ENCODE measurements at places on chromosomes 12 and 14. TPM values are rescaled to one million over a fixed set of nuclear protein-coding genes. Genes with fewer than 3 reads are reported as not detected.

DNA sequence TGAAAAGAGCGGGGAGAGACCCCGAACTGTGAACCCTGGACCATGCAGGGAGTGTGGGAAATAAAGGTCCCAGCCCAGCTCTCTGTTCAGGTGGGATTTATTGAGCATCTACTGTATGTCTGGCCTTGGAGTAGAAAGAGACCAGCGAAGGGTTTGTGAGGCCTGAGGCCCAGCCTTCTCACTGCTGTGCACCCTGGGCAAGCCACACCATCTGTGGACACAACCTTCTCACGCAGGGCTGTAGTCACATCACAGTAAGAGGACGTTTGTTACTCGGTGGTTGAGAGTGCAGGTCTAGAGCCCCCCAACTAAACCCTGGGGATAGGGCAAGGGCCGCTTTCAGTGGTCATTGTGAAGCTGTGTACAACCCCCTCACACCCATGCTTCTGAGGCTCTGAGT lies 18.2 kb downstream of the FAM222A start:
- no peak for ATAC-seq

GRCh38 chr14:76894308-76894707 lies 68.1 kb downstream of the LRRC74A start:
- no peak for ATAC-seq

GRCh38 chr14:75496755-75497154 lies 25.5 kb upstream of the BATF start:
- no peak for ATAC-seq

DNA sequence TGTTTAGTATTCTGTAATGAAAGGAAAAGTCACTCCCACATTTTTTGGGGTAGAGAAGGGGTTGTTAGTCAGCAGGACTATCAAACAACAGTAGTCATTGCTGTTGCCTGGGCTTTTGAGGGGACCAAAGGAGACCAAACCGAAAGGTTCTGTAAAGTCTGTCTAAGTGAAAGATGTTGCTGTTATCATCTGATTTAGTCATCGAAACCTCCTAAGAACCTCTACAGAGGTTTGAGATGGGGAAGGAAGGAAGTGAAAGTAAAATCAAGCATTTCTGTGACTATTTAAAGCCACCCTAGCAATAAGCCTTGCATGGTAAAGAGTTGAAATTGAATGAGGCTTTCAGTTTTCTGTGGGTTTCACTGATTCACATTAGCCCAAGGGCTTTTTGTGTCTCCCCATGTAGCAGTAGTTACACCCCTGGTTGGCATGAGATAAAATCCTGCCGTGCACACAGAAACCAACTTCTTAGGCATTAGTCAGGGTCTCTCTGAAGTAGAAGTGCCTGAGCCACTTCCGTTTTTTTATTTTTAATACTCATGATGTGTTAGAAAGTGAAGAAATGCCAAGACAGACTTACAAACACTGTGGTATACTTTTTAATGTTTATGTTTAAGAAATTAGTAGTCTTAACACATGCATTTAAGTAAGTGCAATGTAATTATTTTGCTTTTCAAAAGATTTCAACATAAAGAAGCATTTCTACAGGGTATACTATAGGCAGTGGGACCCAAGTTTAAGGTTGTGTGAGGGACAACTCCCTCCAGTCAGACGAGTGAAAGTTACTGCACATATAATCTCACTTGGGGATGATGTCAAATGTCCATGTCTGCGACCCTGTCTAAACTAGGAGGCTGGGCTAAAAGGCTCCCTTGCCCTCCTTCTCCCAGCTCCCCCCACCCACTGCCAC lies 50.4 kb downstream of the DYRK2 start:
- ATAC-seq, result peak; percentile 71

GRCh38 chr12:131282292-131283080 lies 328.8 kb downstream of the ADGRD1 start:
- no peak for ATAC-seq

- no peak for ATAC-seq
These were observed 311.5 kb downstream of the NOVA1 start for GRCh38 chr14:26286081-26286912.

DNA sequence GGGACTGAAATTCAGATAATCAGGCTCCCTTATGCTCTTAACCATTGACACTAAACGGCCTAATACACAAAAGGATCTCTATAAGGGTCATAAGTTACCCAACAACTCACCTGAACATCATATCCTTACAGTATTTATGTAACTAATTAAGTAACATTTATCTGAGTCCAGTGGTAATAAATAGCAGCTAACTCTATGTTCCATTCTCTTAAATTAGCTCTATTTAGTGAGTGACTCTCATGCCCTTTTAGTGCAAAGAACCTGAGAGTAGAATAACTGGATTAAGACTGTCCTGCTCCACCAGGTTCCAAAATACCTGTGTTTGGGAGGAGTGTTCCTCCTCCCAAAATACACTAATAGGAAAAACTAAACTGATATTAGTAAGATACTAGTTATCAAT lies 9.8 kb downstream of the SCAF11 start:
- no peak for ATAC-seq

DNA sequence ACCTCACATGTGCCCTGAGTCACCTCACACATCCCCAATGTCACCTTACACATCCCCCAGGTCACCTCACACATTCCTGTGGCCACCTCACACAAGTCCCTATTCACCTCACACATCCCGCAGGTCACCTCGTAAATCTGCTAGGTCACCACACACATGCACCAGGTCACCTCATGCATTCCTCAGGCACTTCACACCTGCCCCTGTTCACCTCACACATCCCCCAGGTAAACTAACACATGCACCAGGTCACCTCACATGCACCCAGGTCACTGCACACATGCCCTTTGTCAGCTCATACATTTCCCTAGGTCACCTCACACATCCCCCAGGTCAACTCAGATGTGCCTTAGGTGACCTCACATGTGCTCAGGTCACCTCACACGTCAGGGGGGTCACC lies 639.8 kb downstream of the TMEM121 start:
- no peak for ATAC-seq

DNA sequence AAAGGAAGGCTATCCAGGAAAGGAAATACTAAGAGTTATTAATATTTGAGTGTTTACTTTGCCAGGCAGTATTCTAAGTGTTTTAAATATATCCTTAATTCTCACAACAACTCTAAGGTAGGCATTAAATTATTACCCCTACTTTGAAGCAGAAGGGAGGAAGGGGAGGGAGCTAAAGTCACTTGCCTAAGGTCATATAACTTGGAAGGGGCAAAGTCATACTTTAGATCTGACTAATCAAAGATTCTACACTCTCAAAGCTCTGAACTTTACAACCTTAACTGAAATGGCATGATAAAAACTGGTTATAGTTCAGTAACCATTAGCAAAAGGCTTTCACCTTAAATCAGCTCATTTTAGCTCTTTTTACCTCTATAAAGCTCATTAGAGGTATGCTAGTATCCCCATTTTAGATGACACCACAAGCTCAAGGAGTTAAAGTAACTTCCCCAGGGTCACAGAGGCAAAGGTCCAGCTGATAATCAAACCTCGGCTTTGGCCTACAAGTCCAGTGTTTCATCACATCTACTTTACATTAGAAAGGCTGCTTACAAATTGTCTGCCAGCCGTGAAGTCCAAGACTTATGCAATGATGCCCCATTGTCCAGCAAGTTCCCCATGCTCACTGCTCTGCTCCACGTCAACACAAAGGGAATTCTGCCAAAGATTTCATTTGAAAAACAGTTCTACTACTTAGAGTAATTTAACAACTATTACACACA lies 223.9 kb downstream of the MED13L start:
- peak; percentile 95 for ATAC-seq

GRCh38 chr14:102557434-102558226 lies 34.8 kb upstream of the RCOR1 start:
- no peak for ATAC-seq

- ATAC-seq, result peak; percentile 31
These were observed 66.1 kb upstream of the GRIP1 start for GRCh38 chr12:66744956-66745383.

DNA sequence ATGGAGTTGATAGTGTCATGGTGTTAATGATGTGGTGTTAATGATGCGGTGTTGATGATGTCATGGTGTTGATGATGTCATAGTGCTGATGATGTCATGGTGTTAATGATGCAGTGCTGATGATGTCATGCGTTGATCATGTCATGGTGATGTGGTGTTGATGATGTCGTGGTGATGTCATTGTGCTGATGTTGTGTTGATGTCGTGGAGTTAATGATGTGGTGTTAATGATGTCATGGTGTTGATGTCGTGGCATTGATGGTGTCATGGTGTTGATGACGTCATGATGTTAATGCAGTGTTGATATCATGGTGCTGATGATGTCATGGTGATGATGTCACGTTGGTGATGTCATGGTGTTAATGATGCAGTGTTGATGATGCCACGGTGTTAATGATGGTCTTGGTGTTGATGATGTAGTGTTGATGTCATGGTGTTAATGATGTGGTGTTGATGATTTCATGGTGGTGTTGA lies 49.1 kb upstream of the RIMBP2 start:
- no peak for ATAC-seq

GRCh38 chr14:23380197-23380914 lies 3.5 kb downstream of the CMTM5 start:
- no peak for ATAC-seq

- ATAC-seq, result no peak
These were observed 19.3 kb downstream of the CPNE8 start for GRCh38 chr12:38886064-38886463.

DNA sequence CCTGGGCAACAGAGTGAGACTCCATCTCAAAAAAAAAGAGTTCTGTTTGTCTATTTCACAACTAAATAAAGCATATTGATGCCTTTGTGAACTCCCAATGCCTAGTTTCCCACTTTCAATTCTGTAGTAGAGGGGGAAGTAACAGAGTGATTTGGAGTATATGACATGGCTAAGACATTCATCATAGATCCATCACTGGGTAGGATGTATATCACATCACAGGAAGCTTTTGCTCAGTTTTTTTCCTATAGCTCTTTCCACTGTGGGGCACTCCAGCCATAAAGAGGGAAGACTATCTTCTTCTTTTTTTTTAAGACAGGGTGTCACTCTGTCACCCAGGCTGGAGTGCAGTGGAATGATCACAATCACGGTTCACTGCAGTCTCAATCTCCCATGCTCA lies 154.0 kb upstream of the BCL2L14 start:
- ATAC-seq, result no peak

GRCh38 chr14:100673807-100674154 lies 52.9 kb upstream of the DLK1 start:
- no peak for ATAC-seq

- ATAC-seq, result no peak
These were observed 73.5 kb upstream of the SAV1 start for GRCh38 chr14:50741567-50741966.

GRCh38 chr14:67186172-67186768 lies 3.0 kb upstream of the GARIN2 start:
- no peak for ATAC-seq

- ATAC-seq, result no peak
These were observed 669 bp upstream of the PKP2 start for GRCh38 chr12:32897281-32897610.

- peak; percentile 82 for ATAC-seq
These were observed 21.3 kb upstream of the RFLNA start for GRCh38 chr12:124273630-124274029.

DNA sequence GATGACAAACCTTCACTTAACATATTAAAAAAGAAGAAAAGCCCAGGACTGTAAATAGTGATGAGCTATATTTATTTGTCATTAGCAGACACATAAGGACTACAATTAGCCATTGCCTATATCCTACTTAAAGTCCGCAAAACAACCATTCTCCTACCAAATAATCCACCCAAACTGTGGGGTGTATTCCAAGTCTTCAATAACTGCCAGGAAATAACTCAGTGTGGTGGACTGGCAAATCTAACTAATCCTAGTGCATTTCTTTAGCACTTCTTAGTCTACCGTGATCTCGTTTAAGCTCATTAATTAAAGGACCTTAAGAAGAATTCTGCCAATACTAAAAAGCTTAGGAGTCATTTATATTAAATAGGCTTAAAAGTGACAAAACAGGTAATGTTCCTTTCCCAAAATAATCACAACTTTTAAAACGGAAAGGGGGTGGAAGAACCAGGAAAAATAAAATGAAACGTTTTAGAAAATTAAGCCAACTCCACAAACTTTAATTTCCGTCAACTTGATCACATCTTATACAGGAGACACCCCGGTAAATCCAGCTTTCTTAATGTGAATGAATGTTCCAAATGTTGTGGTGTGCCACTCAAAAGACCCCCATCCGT lies 1.8 kb downstream of the NOVA1 start:
- no peak for ATAC-seq

DNA sequence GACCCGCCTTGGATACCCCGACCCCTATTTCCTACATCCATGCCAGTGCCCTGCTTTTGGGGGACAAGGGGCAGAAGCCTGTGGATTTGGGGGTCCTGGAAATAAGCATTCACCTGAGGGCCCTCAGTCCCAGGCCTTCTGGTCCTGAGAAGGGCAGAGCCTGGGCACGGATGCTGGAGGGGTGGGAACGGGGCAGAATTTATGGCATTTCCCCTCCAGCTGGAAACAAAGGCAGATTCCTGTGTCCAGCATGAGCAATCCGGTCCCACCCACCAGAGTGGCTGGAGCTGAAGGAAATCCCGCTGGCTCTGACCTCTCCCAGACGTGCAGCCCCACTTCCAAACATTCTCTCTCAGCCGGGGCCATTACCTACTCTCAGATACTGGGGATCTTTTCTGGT lies 9.3 kb downstream of the ANKRD33 start:
- ATAC-seq, result peak; percentile 15

GRCh38 chr12:1853716-1854115 lies 33.4 kb downstream of the LRTM2 start:
- ATAC-seq, result no peak

DNA sequence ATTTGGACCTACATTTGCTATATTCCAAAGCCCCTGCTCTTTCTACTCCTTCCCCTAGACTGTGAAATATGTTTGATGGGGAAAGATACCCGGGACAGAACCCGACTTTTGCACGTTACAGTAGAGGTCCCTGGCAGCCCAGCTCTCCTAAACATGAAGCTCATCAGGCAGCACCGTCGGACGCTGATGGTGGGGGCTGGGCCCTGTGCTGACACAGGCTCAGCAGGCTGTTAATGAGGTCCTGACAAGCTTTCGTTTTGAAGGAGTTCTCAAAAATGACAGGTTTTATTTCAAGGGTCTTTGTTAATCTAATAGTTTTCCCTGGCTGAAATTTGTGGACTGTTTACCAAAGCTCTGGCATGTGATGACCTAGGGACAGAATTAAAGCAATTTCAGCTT lies 102.3 kb downstream of the SLC25A47 start:
- no peak for ATAC-seq

The USP44 gene
- total RNA-seq, result 15.7 TPM

The EIF2S3B gene
- total RNA-seq, result 1.3 TPM

The CCER1 gene
- total RNA-seq, result not detected

The RND1 gene
- total RNA-seq, result 10.3 TPM

The NEDD8 gene
- 250 TPM for total RNA-seq

The FAM161B gene
- total RNA-seq, result 3.5 TPM

The SIX1 gene
- total RNA-seq, result 0.95 TPM

The CLEC12A gene
- not detected for total RNA-seq

The LRRC10 gene
- total RNA-seq, result 0.33 TPM

The PLEKHG7 gene
- total RNA-seq, result 0.14 TPM

The MYF6 gene
- total RNA-seq, result not detected

The RPL41 gene
- 2,887 TPM for total RNA-seq

The ZFHX2 gene
- total RNA-seq, result 7.6 TPM

The RERG gene
- total RNA-seq, result 28.6 TPM

The PLD4 gene
- 0.71 TPM for total RNA-seq

The PZP gene
- 1.1 TPM for total RNA-seq

The NANOG gene
- total RNA-seq, result 1.3 TPM

All from motor neuron (in vitro differentiated cells).